D341Med (cell line): ENCODE measurements at places on chromosomes 5 and 9.

DNA sequence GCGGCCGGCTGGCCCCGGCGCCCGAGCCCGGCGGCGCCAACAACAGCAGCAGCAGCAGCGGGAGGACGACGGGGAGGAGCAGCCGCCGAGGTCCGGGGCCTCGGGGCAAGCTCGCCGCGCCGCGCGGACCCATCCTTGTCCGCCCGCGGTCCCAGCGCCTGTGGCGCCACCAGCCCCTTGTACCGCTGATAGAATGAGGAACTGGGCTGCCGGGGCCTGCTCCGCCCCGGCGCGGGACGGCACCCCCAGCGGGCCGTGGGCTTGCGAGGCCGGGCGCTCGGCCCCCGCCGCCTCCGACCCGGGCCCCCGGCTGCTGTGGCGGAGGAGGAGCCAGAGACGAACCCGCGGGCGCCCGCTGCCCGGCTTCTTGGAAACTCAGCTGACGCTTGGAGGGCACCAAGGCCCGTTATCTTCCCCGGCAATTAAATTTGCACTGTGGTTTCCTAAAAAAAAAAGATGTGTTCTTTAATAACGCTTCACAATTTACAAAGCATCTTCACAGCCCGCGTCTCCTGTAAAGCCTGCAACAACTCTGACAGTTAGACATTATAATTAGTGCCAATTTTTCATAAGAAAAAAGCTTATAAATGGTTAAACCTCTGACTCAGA lies at the start of gene ARSB:
ARSB (minus strand) TSS at position 195 of the 609 bp plus-strand sequence; CDS start at position 133, 62 bp downstream.
- DNase-seq: no peak

- no peak for DNase-seq
These were observed 25.1 kb downstream of the VCAN start for GRCh38 chr5:83496626-83497025.

GRCh38 chr5:125043781-125044391 lies 297.4 kb upstream of the ZNF608 start:
- DNase-seq: peak; percentile 48

DNA sequence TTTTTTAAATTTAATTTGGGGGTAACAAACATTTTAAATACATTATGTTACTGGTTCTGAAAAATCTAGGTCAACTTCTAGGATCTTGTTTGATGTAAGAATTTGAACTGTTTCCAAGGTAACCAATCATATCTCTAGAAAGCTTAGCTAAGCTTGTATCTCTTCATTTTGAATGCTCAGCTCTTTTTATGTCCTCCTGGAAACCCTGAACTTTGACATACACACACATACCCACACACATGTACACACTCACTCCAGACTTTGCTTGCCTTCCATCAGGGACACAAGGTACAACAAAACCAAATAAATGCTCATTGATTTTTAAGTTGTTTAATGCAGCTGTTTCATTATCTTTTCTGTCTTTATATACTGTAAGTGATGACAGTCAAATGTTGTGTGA lies 178.5 kb downstream of the RAB3C start:
- no peak for DNase-seq

DNA sequence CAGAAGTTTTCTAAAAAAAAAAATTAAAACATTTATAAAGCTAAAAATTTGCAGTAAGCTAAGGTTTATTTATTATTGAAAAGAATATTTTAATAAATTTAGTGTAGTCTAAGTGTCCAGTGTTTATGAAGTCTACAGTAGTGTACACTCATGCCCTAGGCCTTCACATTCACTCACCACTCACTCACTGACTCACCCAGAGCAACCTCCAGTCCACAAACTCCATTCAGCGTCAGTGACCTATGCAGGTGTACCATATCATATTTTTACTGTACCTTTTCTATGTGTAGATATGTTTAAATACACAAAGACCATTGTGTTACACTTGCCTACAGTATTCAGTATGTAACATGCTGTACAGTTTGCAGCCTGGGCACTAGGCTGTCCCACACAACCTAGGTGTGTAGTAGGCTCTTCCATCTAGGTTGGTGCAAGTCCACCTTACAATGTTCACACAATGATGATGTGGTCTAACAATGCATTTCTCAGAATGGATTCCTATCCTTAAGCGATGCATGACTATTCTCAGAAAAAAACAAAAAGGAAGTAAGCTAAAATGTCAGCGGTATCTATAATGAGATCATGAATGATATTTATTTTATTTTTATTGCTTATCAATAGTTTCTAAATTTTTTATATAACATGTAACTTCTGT lies 336.7 kb downstream of the AGTPBP1 start:
- DNase-seq: no peak

GRCh38 chr5:150670948-150671310 lies 9.9 kb downstream of the MYOZ3 start:
- DNase-seq: no peak

GRCh38 chr5:40780199-40780598 lies 18.0 kb downstream of the PRKAA1 start:
- DNase-seq: no peak

- DNase-seq: no peak
These were observed 926 bp downstream of the DNAJC25 start for GRCh38 chr9:111632060-111632459.

DNA sequence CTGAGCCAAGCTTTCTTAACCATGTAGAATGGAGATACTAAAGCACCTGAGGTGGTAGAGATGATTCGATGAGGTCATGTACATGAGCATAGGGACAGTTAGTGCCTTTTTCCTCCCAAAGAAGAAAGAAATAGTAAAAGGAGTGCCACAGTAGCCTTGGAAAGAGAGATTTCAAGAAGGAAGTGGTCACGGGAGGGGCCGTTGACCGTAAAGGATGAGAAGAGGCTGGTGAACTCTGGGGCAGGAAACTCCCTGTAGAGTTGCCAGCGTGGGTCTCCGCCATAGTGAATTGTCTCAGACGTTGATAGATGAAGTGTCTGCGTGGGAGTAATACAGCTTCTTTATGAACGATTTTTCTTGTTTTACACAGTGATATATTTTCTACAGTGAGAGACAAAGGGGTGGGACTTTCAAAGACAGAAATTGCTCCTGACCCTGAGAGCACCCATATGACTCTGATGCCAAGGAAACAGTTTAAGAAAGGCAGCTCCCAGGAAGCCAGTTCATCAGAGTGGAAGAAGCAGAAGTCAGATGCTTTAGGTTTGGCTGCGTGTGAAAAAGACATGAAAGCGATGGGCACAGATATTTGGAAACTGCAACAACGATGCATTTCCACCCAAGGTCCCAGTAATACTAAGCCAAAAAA lies 41.3 kb downstream of the UGCG start:
- no peak for DNase-seq

DNA sequence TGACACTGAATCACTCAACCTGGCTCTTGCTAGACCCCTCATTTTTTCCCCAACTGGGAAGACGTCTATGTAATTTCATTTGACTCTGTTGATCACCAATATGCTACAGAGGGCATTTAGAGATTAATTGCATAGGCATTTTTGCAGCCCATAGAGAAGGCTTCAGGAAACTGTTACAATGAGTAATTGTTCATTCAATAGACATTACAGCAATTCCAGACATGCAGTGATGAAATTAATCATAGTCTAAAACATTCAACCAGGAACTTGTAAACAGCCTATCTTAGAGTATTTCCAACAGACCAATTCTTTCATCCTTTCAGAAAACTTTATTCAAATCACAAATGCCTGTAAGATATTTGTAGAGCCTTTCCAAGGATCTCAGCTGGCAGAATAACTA lies 122.3 kb downstream of the MARCHF11 start:
- DNase-seq: no peak

GRCh38 chr5:172425402-172425801 lies 28.9 kb downstream of the SH3PXD2B start:
- DNase-seq: no peak

- DNase-seq: no peak
These were observed 20.6 kb upstream of the IL7R start for GRCh38 chr5:35835796-35836742.

- no peak for DNase-seq
These were observed 115.1 kb upstream of the CD180 start for GRCh38 chr5:67311701-67312100.

DNA sequence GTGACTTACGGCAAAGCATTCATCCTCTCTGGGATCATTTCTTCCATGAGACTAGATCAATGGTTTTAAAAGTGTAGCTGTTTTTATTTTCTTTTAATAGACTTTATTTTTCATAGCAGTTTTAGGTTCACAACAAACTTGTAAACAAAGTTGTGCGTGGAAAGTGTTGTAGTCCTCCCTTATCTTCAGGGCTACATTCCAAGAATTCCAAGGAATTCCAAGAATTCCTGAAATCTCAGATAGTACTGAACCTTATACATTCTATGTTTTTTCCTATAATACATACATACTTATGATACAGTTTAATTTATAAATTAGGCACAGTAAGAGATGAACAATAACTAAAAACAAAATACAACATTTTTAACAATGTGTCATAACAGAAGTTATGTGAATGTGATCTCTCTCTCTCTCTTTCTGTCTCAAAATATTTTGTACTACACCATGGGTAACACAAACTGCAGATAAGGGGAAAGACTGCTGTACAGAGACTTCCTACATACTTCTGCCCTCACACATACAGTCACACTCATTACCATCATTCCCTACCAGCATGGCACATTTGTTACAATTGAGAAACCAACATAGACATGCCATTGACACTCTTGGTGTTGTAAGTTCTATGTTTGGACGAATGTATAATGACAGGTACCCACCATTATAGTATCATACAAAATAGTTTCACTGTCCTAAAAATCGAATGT lies 1933.2 kb upstream of the WWC1 start:
- no peak for DNase-seq

GRCh38 chr5:38650946-38651345 lies 94.5 kb upstream of the LIFR start:
- no peak for DNase-seq

DNA sequence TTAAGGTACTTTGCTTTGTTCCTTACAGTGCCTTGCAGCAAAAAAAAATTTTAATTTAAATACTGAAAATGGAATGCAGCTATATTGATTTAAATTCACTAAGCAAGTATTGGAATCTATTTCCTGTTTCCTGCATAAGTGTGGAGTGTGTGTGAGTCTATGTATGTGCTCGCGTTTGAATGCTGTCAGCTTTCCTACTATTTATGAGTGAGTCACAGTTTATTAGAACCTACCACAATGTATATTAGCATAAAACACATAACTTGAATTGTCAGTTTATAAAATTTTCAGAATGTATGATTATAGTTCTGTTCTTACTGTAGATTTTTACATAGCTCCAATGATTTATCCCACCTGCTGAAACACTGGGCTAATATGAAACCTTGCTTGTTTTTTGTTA lies 302.1 kb downstream of the NR2F1-AS1 start:
- DNase-seq: no peak

- DNase-seq: no peak
These were observed 40.1 kb upstream of the PDE8B start for GRCh38 chr5:77170196-77170890.
